H9 (cell line): ENCODE measurements at places on chromosomes 16 and 17. TPM values are rescaled to one million over a fixed set of nuclear protein-coding genes. Genes with fewer than 3 reads are reported as not detected.

The DRC3 gene
- total RNA-seq, result 0.31 and 0.68 TPM in 2 replicates

The PYDC1 gene
- 0.70 and 2.1 TPM in 2 replicates for total RNA-seq

GRCh38 chr16:31009894-31010584 lies 399 bp downstream of the STX1B start:
- no peaks in the 10 kb centered on the region for H3K36me3 ChIP-seq
- peaks cover 3% of the 10 kb centered on the region; the same call in 1 of the 2 replicates for H3K4me1 ChIP-seq
- no peaks in the 10 kb centered on the region for H3K27me3 ChIP-seq
- H3K4me3 ChIP-seq, result peak overlapping the region; percentile 72
- DNase-seq, result no peak

The MRPL27 gene
- total RNA-seq, result 85.9 and 91.8 TPM in 2 replicates

GRCh38 chr16:88926374-88926990 lies 50.5 kb downstream of the CBFA2T3 start:
- no peak overlapping the region for H3K27ac ChIP-seq
- H3K27me3 ChIP-seq, result no peaks in the 10 kb centered on the region
- no peaks in the 10 kb centered on the region; the same call in 1 of the 2 replicates for H3K4me1 ChIP-seq
- H3K4me3 ChIP-seq, result no peak overlapping the region

The VMO1 gene
- 0.31 TPM in 1 of 2 replicates, not detected in the other for total RNA-seq

The C1QTNF8 gene
- total RNA-seq, result not detected in 2 replicates
